Adipocyte (in vitro differentiated cells): ENCODE measurements at places on chromosomes 2 and 18.

DNA sequence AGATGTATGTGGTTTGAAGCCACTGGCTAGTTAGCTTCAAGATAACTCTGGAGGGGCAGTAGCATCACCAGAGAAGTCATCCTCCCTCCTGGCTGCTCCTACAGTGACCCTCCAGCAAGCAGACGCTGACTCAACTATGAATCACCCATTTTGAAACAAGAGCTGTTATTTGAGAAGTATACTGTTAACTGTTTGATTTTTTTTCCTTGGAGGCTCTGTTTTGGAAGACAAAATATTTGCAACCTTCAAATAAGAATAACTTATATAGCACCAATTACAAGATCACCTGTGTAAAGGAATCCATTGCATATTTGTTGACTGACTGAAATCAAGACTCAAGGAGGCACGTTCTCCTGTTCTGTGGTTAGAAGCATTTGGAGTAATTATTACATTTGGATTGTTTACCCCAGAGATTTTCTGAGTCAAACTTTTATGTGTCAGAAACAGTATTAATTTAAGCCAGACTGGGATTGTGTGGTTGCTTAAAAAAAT, 313.8 kb downstream of the MTX2 start:
- peak; percentile 88 for DNase-seq

GRCh38 chr18:25334588-25334987, 17.4 kb downstream of the ZNF521 start:
- DNase-seq: no peak

DNA sequence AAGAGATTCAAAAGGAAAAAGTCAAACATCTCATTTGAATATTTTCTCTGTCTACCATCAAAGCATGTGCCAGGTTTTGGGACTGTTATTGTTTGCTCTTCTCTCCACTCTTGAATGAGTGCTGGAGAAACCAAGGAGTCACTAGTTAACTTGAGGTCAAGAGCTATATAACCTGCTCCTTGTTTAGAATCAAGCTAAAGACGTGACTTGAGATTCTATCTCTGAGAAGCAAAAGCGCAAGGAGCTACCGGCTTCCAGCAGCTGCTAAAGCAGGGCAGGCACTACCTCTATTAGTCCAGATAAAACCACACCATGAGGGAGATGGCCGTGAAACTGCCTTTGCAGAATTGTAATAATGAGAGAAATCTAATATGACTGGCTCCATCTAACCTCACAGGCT, 36.0 kb downstream of the UXS1 start:
- DNase-seq: no peak

- no peak for DNase-seq
Measured at GRCh38 chr18:74492259-74492658, 3.9 kb upstream of the CNDP2 start.

DNA sequence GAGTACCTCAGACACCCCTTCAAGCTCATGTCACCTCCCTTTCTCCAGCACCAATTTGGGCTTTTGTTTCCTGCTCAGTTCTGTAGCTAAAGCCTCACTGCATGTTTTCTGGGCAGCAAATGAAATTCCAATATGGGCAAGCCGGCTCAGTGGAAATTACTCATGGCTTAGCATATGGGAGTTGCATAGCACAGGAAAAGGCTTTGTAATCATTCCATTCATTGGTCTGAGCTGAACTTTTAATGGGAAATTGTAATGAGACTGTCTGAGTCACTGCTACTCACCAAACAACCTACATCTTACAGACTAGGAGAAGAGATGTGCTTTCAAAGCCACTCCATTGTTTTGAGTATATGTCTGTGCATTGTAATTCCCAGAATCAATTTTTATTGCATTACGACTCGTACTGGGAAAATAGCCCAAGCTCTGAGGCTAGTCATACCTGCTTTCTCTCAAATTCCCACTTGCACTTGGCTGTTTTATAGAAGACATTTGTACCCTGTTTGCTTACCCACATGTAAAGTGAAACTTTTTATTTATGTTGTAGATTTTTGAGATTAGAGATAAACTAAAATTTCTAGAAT, 139.5 kb upstream of the LRATD1 start:
- peak; percentile 64 for DNase-seq

DNA sequence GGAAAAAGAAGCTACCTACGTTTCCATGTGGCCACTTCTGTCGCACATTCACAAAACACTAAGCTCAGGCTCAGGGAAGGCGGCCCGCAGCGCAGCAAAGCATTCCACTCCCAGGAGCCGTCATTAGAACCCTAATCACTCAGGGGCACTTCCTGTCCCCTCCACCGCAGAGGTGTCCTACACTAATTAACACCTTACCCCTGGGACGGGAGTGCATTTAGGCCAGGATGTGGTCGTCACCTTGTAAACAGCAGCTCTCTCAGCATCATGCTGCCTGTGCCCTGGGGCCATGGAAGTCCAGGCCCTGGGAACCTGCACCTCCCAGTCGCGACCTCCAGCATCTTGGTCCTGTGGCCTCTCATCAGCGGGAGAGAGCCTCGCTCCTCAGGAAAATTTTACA, 359.8 kb upstream of the SALL3 start:
- no peak for DNase-seq

DNA sequence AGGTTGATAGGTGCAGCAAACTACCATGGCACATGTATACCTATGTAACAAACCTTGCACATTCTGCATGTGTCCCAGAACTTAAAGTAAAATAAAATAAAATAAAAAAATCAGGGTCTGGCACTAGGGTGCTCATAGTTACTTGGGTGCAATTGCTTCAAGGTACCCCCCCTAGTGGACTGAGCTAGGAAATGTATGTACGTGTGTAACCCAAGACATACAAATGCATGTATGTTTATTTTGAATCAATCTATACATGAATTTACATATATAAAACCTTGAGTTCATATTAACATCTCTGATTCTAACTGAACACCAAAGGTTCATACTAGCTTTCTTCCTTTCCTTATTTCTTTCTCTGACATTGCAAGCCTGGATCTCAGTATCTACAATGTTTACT, 51.5 kb downstream of the USP37 start:
- peak; percentile 16 for DNase-seq

- DNase-seq: no peak
Measured at GRCh38 chr2:119289093-119289492, 65.5 kb downstream of the STEAP3 start.

DNA sequence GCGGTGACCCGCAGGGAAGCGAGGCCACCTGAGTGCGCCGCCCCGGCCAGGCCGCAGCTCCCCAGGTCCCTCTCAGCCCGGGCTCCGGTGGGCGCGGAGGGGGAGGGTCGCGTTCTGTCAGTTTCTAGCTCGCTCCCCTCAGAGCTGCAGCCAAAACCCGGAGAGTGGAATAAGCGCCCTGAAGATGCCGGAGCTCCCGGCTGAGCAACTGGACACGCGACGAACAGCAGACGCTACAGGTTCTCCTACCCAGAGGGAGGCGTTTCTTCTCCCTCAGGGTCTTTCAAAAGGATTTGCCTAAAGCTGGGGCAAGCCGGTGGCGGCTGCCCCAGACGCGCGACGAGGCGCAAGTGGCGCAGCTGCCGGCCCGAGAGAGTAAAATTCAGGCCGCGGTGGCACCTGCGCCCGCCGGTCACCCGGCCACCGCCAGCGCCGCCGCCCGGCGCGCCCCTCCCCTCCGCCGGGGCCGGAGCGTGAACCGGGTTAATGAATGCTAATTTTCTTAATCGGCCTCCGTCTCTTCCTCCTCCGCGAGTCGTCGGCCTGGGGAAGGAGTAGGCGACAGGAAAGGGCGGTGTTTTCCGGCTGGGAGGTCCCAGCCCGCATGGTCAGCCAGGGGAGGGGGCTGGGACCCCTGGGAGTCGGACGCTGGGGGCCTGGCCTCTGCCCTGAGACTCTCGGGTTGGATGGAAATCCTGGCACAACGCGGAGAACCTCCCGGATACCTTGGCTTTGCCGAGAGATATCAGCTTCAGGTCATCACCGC, 845 bp upstream of the CDC42EP3 start:
- peak; percentile 90 for DNase-seq

GRCh38 chr18:40088130-40088529, 1866.9 kb upstream of the PIK3C3 start:
- DNase-seq: no peak

- peak; percentile 37 for DNase-seq
Measured at GRCh38 chr2:121398853-121399252, 113.9 kb upstream of the TFCP2L1 start.

GRCh38 chr2:20880221-20880771, 57.4 kb upstream of the LDAH start:
- no peak for DNase-seq

- peak; percentile 95 for DNase-seq
Measured at GRCh38 chr18:3453540-3454364, 3.8 kb downstream of the TGIF1 start.

- DNase-seq: no peak
Measured at GRCh38 chr2:83874712-83875430, 584.2 kb downstream of the SUCLG1 start.

DNA sequence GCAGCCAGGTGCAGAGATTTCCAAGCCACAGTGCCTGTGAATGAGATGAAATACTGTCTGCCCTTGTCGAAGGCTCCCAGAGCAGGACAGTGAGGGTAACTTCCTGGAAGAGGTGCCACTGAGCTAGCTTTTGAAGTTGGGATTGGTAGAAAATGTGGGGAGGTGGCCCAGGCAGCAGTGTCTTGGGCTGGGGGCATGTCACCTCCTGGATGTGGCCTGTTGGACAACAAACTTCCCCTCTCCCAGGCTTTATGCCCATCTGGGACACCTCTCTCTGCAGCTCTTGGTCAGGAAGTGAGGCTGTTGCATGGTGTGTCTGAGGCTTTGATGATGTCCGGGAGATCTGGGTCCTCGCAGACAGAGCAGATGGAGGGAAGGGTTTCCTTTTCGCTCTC, 151.4 kb downstream of the DYSF start:
- no peak for DNase-seq
